ENCODE measurements at places on chromosomes 2 and 18. TPM values are rescaled to one million over a fixed set of nuclear protein-coding genes. Genes with fewer than 3 reads are reported as not detected.

DNA sequence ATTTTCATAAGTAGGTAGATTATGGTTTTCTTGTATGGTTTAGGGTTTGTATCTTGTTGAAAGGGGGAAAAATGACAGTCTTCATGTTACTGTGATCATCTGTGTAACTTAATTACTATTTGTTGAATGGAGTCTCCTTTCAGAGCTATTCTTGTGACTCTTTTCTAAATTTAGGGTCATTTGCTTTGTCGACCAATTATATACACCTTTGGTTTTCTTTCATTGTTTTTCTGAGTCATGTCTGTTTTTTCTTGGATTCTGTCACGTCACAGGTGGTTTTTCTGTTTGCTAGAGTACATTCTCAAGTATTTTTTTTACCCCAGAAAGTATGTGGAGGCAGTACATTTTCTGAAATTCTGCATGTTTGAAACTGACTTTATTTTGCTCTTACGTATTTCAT is 43.8 kb upstream of the DYSF start:
- DNase-seq = no peak
- H3K4me3 ChIP-seq = no peak overlapping the region
- no peak overlapping the region for H3K27ac ChIP-seq
- no peaks in the 10 kb centered on the region for H3K4me1 ChIP-seq

The TMSB10 gene
- total RNA-seq = 1,125 TPM

DNA sequence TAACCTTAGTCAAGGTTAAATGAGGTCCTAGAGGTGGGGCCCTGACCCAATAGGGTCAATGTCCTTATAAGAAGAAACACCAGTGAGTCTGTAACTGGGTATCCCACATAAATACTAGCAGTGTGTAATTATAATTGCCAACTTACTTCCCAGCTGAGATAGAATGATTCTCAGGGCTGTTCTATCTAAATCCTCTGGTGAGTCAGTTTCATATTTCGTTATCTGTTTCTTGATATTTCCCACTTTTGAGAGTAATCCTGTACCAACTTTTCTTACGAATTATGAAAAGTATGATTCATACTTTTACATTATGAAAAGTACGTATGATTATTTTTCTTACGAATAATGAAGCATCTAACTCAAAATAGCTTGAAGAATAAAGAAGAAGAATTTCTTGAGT is 546.8 kb upstream of the NETO1 start:
- no peaks in the 10 kb centered on the region for H3K4me1 ChIP-seq
- no peaks in the 10 kb centered on the region for H3K27me3 ChIP-seq
- H3K27ac ChIP-seq = no peak overlapping the region
- no peak for DNase-seq

DNA sequence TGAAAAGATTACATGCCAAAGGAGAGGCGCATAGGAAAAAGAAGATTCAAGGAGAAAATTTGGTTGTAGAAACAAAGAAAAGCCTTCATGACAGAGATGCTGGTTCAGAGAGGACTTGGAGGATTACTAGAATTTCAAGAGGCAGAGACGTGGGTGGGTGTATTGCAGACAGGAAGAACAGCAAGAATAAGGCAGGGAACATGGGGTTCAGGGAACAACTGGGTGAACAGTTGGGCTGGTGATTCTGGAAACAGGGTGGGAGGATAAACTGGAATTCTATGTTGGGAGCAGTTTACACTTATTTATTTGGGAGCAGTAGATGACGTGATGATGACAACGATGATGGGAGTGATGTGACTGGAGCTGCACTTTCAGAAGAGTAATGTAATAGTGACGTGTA is 18.4 kb upstream of the GMCL1 start:
- H3K27me3 ChIP-seq = no peaks in the 10 kb centered on the region
- no peak overlapping the region for H3K4me3 ChIP-seq
- no peak for DNase-seq
- H3K36me3 ChIP-seq = no peaks in the 10 kb centered on the region

GRCh38 chr2:20194097-20195015 is 30.6 kb downstream of the SDC1 start:
- no peak overlapping the region for H3K4me3 ChIP-seq
- no peaks in the 10 kb centered on the region for H3K36me3 ChIP-seq
- no peak for DNase-seq
- no peaks in the 10 kb centered on the region for H3K4me1 ChIP-seq
- no peaks in the 10 kb centered on the region for H3K27me3 ChIP-seq
- H3K27ac ChIP-seq = no peak overlapping the region

DNA sequence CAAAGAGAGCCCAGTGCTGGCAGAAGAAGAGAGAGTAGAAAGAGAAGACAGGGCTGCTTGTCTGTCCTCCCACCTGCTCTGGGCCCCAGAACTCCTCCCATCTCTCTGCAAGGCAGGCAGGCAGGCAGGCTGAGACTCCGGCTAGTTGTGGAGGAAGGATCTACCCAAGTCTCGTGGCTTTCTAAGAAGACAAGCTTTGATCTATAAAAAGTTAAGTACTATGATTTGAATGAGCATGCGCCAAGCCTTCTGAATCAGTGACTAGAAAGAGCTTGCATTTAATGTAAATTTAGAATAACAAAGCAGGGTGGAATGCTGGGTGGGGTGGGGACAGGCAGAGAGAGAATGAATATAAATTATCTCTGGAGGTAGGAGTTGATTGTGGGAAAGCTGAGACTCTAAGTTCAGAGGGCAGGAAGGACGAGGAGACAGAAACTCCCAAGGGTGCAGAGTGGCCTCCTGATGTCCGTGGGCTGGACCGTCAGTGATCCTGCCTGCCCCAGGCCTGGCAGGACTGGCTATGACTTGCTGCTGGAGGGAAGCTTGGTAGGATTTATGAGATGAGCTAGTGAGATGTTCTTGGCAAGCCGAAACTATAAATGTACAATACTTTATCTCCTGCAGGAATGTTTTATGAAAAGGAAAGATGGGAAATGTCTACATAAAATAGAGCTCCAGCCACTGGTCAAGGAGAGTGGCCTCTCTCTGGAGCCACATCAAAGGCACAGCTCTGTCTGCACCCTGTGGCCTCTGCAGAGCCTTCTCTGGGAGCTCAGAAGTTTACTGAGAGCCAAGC is 447.5 kb downstream of the TNS1 start:
- no peak overlapping the region for H3K27ac ChIP-seq
- no peaks in the 10 kb centered on the region for H3K27me3 ChIP-seq
- H3K36me3 ChIP-seq = no peaks in the 10 kb centered on the region
- no peak overlapping the region for H3K4me3 ChIP-seq

The DHX57 gene
- total RNA-seq = 21.3 TPM

GRCh38 chr2:10373931-10374330 is 71.2 kb downstream of the HPCAL1 start:
- H3K36me3 ChIP-seq = no peaks in the 10 kb centered on the region
- peaks cover 54% of the 10 kb centered on the region for H3K4me1 ChIP-seq
- H3K27ac ChIP-seq = no peak overlapping the region
- DNase-seq = no peak

- no peaks in the 10 kb centered on the region for H3K4me1 ChIP-seq
- DNase-seq = no peak
- peaks cover 5% of the 10 kb centered on the region for H3K27me3 ChIP-seq
- H3K36me3 ChIP-seq = no peaks in the 10 kb centered on the region
- no peak overlapping the region for H3K27ac ChIP-seq
Measured at GRCh38 chr2:222805591-222806304, 55.1 kb upstream of the ACSL3 start.

DNA sequence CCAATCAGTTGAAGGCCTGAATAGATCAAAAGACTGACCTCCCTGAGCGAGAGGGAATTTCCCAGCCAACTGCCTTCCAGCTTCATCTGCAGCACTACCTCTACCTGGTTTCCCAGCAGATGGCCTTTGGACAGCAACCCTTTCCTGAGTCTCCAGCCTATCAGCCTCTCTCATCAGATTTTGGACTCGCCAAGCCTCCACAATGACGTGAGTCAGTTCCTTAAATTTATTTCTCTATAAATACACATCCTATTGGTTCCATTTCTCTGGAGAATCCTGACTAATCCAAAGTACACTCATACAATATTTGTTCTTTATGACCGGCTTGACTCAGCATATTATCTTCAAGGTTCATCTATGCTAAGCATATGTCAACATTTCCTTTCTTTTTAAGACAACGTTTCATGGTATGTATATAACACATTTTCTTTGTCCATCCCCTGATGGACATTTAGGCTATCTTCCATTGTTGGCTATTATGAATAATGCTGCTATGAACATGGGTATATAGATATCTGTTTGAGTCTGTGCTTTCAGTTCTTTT is 294.6 kb downstream of the LRATD1 start:
- no peak for DNase-seq
- no peaks in the 10 kb centered on the region for H3K36me3 ChIP-seq
- H3K4me3 ChIP-seq = no peak overlapping the region
- no peak overlapping the region for H3K27ac ChIP-seq
- no peaks in the 10 kb centered on the region for H3K27me3 ChIP-seq

DNA sequence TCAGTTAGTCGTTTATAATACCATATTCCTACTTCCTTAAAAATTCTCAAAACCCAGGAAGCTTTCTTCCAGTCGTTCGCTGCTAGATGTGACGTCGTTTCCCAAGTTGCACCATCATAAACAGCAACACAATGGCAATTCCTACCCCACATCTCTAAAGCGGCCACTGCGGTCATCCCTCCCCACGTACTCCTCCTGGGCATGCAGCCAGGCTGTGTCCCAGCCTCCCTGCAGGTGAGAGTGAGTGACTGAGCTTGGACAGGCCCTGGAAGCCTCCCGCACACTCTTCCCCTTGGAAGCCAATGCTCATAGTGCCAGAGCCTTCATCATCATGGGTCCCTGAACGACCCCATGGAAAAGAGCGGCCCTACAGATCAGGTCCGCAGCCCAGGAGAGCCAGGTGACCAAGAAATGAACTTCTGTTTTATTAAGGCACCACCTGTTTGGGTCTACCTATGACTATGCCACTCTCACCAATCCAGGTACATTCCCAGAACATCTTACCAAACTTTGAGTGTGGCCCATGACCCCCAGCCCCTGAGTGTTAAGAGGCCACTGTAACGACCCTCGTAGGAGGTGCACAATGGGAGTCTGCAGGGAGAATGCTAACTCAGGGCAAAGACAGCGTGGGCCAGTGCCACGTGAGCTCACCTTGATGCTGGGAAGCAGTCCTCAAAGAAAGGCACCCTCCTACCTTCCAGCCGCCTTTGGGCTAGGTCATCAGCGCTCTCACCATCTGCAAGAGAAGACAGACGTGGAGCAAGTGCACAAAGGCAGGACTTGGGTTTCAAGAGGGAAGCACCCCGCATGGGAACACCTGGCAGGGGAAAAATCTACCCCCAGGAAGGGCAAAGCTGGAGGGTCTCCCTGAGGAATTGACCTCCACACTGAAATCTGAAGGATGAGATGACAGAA is 74.7 kb upstream of the RAB6C start:
- H3K4me1 ChIP-seq = no peaks in the 10 kb centered on the region
- no peaks in the 10 kb centered on the region for H3K27me3 ChIP-seq
- no peaks in the 10 kb centered on the region for H3K36me3 ChIP-seq
- no peak for DNase-seq
- no peak overlapping the region for H3K4me3 ChIP-seq
- H3K27ac ChIP-seq = no peak overlapping the region

- H3K4me1 ChIP-seq = no peaks in the 10 kb centered on the region
- peaks cover 45% of the 10 kb centered on the region for H3K36me3 ChIP-seq
- H3K4me3 ChIP-seq = no peak overlapping the region
- no peak for DNase-seq
Measured at GRCh38 chr2:60794271-60794863, 38.3 kb downstream of the PAPOLG start.

DNA sequence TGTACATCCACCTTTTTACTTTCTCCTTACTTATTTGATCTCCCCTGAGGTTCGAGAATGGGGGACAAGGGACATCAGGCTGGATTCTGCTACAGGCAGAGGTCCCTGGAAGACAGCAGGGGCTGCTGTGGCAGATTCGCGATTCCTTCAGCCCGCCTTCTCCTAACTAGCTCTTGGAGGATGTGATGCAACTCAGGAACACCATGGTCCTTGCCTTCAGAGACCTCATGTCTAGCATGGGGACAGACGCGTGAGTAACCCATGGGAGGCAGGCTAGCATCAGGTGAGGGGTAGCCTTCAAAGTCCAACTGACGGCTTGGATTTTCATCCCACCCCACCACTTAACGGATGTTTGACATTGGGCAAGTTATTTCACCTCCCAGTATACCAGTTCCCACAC is 869 bp upstream of the TCF23 start:
- no peaks in the 10 kb centered on the region for H3K36me3 ChIP-seq
- H3K4me1 ChIP-seq = no peaks in the 10 kb centered on the region
- H3K27me3 ChIP-seq = no peaks in the 10 kb centered on the region
- DNase-seq = no peak

DNA sequence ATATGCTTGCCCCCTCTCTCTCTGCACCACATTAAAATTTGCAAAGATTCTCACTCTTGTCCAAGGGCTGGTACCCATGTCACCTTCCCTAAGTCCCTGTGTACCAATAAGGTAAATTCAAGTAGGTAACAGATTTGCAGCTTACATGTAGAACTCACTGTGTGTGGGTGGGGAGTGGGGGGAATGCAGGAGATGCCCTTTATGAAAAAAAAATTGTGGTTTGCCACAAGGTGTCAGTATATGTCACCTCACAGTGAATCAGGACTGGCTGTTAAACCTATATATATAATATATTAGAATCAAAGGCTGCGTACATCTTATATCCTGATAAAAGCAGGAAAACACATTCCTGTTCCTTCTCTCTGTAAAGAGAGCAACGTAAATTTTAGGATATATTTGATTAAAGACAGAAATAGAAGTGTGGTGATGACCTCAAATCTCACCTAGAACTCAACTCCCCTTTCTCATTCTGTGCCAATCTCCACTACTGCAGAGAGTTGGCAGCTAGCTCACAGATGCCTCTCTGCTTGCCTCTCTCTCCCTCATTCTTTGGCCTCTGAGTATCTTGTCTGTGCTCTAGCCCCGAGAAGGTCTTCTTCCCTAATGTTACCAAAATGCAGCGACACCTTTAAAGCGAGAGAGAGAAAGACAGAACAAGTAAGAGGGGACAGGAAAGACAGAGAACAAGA is 536 bp downstream of the XDH start:
- no peaks in the 10 kb centered on the region for H3K27me3 ChIP-seq
- no peak for DNase-seq
- no peaks in the 10 kb centered on the region for H3K4me1 ChIP-seq
- no peaks in the 10 kb centered on the region for H3K36me3 ChIP-seq
- no peak overlapping the region for H3K27ac ChIP-seq

The FOXD4L1 gene
- 0.18 TPM for total RNA-seq

- H3K27ac ChIP-seq = no peak overlapping the region
- H3K4me1 ChIP-seq = no peaks in the 10 kb centered on the region
- no peaks in the 10 kb centered on the region for H3K36me3 ChIP-seq
- no peak for DNase-seq
- no peak overlapping the region for H3K4me3 ChIP-seq
Measured at GRCh38 chr2:105138643-105139042, 100.8 kb downstream of the MRPS9 start.

GRCh38 chr18:44392933-44393332 is 287.8 kb upstream of the SETBP1 start:
- H3K27ac ChIP-seq = no peak overlapping the region
- no peak overlapping the region for H3K4me3 ChIP-seq
- DNase-seq = no peak
- no peaks in the 10 kb centered on the region for H3K27me3 ChIP-seq
- no peaks in the 10 kb centered on the region for H3K4me1 ChIP-seq

Data from CD8-positive, alpha-beta memory T cell (primary cell).